ENCODE measurements at places on chromosomes 4 and X.

GRCh38 chrX:110087485-110088356 is 84.8 kb downstream of the TMEM164 start:
- DNase-seq: no peak

GRCh38 chr4:27828843-27829242 is 968.2 kb downstream of the STIM2 start:
- no peak for DNase-seq

DNA sequence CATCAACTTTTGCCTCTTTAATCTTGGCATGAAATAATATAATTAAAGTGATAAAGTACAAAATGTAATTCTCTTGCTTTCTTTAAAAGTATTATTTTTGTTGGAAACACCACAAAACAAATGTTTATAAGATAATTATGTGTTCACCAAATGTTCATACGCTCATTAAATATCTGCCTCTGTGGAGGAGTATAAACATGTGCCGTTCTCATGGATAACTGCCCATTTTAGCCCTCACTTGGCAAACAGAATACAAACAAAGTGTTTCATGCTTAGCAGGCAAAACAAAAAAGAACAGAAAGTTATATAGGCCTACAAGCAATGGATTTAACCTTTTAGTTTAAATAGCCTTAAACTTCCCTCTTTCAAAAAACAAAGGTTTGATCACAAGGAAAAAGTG is 800.5 kb upstream of the DIAPH2 start:
- no peak for DNase-seq

- DNase-seq: no peak
Observed at GRCh38 chr4:129545599-129546278, 449.8 kb downstream of the C4orf33 start.

- DNase-seq: no peak
Observed at GRCh38 chr4:48012824-48013223, 3.7 kb downstream of the CNGA1 start.

GRCh38 chr4:14650127-14650526 is 352.2 kb upstream of the CPEB2 start:
- no peak for DNase-seq

- DNase-seq: no peak
Observed at GRCh38 chr4:148800940-148801339, 358.7 kb upstream of the NR3C2 start.

DNA sequence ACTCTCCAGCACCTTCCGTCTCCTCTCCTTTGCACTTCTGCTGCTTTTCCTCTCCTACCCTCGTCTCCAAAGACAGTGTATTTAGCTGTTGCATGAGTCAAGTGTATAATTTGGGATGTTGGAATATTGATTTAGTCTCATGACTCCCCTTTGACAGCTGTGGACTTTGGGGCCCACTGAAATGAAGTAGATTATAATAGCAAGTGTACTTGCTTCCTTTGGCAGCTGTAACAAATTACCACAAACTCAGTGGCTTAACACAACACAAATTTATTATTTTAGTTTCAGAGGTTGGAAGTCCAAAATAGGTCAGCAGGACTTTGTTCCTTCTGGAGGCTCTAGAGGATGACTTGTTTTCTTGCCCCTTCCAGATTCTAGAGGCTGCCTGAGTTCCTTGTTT is 29.5 kb upstream of the MSL3 start:
- no peak for DNase-seq

GRCh38 chr4:148787831-148788477 is 345.7 kb upstream of the NR3C2 start:
- DNase-seq: no peak

All from CD4-positive, alpha-beta T cell treated with Interleukin-17A for 1 hour (primary cell).